ENCODE measurements at places on chromosomes 2 and 18.

GRCh38 chr2:176567361-176567760 is 298.1 kb downstream of the MTX2 start:
- no peak for DNase-seq

DNA sequence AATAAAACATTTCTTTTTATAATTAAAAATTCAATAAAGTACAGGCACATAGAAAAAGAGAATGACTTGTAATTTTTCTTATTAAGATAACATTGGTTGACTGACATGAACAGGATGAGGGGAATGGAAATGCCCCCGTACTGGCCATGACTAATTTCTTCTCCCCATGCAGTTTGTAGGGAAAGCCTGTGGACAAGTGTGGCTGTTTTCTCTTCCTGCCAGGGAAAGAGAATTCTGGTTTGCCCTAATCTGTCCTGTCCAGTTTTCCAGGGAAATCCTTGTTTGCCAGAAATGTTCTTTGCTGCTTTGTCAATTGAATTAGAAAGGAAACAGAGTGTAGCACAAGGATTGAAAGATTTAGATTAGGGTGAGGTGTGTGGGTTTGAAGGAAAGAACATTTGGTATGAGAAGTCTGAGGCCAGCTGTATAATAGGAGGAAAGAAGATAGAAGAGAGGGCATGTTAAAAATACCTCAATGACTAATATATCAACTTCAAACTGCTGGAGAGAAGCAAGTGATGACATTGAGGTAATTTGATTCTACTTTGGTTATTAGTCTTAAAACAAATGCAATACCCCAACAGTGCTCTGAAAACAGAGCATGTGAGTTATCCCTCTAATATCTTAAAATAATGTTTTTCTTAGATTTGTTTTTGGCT is 593.9 kb upstream of the ZNF804A start:
- DNase-seq: no peak

DNA sequence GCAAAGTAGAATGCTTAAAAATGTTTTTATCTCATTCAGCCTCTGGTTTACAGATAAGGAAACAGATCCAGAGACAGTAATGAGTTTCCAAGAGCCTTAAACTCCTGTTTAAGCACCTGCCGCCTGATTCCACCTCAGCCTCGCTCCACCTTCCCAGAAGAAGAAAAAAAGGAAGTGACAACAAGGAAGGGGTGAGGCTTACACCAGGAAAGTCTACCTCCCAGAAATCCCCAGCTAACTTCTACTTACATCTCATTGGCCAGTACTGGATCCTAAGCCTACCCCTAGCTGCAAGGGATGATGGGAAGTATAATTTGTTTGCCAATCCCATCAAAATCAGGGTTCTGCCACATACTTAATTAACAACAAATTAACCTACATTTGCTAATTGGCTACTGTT is 15.3 kb upstream of the ARID5A start:
- DNase-seq: no peak

DNA sequence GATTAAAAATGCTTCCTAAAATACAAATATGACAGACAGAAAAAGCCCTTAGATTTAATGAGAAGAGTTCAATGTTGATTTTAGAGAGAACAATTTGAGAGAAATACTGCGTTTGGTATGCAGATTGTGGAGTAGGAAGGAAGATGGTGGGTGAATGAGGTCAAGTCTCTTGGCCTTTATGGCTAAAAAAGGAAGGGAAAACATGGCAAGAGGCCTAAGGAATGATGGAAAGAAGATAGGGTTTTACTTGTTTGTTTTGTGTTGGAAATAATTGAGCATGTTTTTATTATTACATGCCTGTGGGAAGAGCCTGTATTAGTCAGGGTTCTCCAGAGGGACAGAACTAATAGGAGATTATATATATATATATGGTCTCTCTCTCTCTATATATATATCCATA is 318.1 kb downstream of the TRIB2 start:
- no peak for DNase-seq

DNA sequence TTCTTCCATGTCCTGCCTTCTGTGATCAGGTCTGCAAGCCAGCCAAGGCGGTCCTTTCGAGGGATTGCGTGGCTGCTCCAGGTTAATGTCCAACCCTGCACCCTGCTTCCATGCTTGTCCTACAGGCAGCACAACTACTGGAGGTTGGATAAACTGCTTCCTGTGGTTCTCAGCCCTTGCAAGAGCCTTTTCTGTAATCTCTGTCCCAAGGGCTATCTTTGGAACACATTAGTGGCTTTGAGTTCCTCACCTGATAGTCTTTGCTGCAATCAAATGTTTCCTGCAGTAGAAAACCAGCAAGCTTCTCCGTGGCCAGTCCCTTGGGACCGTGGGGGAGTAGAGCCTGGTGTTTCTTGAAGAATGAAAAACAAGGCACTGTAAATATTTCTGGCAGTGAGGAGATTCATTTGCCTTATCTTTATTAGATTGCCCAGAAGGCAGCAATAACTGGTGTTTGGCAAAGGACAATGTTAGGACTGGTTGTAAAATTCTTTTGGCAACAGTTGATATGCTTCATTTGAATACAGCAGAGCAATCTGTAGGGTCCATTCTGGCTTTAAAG is 214.4 kb downstream of the FHOD3 start:
- no peak for DNase-seq

- DNase-seq: no peak
Observed at GRCh38 chr2:135424849-135425248, 106.2 kb downstream of the ZRANB3 start.

DNA sequence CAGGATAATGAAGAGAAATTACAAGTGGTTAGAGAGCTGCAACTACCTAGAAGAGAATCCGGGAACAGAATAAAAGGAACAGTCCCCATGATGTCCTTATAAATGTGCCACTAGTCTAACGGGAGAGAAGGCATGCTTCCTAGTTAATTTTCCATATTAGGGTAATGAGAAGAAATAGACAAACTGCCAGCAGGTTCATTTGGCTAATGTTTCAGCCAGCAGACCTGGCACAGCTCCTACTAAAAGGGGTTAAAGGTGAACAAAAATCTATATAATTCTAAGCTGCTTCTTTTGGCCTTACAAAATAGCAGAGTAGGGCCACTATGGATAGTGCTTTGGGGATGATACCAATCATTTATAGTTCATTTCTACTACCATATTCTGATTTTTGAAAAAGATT is 845.3 kb upstream of the GCFC2 start:
- no peak for DNase-seq

DNA sequence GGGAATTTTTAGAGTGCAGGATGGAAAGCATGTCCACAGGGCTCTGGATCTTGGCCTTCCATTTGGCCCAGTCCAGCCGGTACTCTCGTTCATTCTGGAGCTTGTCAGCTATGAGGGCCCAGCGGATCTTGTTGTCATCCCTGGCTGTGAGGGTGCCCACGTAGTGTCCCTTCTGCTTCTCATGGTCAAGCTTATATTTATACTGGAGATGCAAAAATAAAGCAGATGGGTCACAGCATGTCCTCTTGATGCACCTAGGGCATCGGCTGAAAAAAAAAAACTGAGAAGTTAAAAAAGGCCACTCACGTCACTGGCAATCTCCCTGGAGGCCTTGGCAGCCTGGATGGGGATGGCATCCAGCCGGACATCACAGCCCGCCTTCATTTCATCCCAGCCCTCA is 160.5 kb downstream of the RIF1 start:
- DNase-seq: no peak

- no peak for DNase-seq
Observed at GRCh38 chr18:59554796-59555335, 142.4 kb downstream of the CCBE1 start.
